ENCODE measurements at places on chromosomes 11 and 22.

- DNase-seq, result no peak
Measured at GRCh38 chr22:33409079-33409478, 350.9 kb upstream of the SYN3 start.

GRCh38 chr22:35587447-35587870 lies 29.7 kb downstream of the MB start:
- no peak for DNase-seq

- DNase-seq, result no peak
Measured at GRCh38 chr11:112634551-112634950, 326.7 kb upstream of the NCAM1 start.

- no peak for DNase-seq
Measured at GRCh38 chr11:64598106-64598796, 7.2 kb downstream of the SLC22A12 start.

DNA sequence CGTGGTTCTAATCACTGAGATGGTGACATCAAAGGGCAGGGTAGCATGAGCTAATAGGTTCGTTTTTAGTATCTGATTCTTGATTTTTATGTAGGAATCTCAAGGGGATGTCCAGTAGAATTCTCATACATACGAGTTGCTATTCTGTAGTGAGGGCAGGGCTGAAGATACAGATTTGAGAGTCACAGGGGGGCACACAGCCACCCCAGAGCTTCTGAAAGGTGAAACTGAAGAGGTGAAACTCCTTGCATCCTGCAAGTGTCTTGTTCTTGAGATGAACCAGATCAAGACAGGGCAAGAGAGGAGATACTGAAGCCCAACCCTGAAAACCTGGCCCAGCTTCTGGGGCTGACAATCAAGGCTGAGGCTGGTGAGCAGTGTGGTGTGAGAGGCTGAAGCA lies 35.6 kb upstream of the TMEM123 start:
- no peak for DNase-seq

GRCh38 chr11:30392221-30392784 lies 69.4 kb downstream of the ARL14EP start:
- no peak for DNase-seq

Data from stimulated activated CD8-positive, alpha-beta memory T cell treated with anti-CD3 and anti-CD28 coated beads, Interleukin-15, amount 100 ng/mL, for 48 hours (primary cell).